CD4-positive, alpha-beta T cell treated with Interleukin-12 subunit alpha and Interleukin-12 subunit beta, for 1 hour (primary cell): ENCODE measurements at places on chromosomes 16 and 17.

GRCh38 chr16:69084289-69084688 lies 21.2 kb upstream of the HAS3 start:
- DNase-seq = no peak

DNA sequence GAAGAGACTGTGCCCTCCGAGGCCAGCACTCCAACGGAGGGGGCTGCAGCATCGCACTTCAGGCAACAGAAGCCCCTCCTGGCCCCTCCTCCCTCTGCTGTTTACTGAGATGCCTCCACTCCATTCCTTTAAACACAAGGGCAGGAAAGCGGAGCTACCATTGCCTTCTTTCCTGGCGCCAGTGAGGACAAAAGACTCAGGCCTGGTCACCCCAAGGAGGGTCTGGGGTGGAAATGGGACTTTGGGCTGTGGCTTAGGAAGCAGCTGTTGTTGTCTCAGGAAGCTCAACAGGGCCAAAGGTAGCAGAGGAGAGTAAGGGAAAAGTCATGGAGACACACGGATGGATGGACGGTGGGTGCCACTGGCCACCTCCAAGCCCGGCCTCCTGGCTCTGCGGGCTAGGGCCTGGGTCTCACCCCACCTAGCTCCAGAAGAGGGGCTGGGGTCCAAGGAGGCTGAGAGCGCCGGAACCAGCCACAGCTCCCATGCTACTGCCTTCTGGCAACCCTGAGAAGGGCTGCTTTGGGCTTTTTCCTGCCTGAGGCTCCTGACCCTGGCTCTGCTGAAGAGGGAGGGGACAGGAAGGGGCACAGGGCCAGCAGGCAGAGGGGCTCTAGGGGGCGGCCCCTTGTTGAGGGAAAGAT lies 11.1 kb downstream of the CD300LG start:
- DNase-seq = no peak

DNA sequence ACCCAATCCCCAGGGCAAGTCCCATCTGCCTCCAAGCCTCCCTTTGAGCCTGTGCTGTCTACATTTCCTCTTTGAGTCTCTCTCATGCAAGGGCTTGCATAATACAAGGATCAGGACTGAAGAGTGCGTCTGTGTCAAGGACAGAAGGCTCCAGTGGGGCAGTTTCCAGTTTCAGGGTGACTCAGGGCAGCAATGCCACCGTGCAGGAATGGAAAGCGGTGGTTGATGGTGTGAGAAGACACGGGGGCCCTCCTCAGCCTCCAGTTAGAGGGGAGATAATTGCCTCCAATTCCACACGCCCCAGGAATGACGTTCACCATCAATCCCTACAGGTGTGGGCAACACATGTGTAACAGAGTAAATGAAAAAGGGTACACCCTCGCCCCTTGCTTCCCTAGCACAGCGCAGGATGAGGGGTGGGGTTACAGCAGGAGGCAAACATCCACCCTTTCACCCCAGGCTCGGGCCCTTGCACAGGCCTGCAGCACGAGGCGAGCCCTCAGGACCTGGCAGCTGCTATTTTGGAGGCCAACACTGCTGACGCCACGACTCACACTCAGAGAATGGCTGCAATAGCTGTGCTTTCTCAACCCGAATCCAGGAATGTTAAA lies 24.8 kb upstream of the SLC25A19 start:
- DNase-seq = peak; percentile 17

GRCh38 chr17:78231991-78232858 lies 794 bp downstream of the TMEM235 start:
- DNase-seq = peak; percentile 7

DNA sequence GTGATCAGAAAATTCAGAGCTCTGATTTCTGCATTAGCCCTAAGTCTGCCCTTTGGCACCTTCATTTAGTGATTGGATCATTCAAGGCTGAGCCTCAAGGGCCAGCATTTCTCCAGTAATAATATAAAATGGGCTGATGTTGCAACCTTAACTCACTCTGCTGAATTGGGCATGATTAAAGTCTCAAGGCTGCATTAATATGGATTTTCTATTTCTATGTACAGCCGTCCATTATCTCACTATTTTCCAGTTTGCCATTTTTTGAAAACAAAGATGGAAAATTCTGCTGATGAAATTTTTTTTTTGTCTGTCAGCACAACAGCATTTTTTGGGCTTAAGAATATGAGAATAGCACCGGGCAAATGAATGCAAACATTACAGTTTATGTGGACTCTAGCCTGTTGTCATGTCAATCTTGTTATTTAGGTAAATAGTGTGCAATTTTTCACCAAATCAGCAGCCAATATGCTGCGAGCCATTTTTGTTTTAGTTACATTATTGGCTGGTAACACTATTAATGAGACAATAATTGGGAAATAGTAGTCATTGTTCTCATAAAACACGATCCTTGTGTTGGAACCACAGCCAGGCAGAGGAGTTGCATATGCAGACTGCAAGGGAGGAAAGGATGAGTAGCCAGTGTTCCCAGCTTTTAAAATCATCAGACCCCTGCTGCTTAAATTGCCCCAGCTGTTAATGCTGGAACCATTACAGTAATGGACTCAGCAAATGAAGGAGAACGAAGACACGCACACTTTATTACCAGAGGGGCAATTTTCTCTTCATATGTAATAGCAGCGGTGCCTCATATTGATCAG lies 10.5 kb downstream of the FTO start:
- no peak for DNase-seq

DNA sequence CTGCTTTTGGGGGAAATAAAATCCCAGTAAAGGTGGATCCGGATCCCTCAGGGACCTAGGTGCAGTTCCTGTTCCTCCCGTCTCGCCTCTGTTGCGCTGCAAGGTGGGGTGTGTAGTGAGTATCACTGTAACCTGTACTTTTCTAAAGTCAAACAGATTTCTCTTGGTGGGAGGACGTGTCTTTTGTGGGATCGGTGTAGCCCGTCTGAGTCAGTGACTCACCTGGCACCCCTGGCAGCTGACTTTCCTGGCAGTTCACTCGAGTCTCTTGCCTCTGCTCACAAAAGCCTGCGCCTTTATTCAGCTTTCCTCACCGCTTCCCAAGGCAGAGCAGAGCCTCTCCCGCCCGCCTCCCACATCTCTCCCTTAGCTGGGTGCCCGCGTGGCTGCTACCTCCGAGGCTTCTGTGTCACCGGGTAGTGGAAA lies 85.7 kb downstream of the CMIP start:
- no peak for DNase-seq

DNA sequence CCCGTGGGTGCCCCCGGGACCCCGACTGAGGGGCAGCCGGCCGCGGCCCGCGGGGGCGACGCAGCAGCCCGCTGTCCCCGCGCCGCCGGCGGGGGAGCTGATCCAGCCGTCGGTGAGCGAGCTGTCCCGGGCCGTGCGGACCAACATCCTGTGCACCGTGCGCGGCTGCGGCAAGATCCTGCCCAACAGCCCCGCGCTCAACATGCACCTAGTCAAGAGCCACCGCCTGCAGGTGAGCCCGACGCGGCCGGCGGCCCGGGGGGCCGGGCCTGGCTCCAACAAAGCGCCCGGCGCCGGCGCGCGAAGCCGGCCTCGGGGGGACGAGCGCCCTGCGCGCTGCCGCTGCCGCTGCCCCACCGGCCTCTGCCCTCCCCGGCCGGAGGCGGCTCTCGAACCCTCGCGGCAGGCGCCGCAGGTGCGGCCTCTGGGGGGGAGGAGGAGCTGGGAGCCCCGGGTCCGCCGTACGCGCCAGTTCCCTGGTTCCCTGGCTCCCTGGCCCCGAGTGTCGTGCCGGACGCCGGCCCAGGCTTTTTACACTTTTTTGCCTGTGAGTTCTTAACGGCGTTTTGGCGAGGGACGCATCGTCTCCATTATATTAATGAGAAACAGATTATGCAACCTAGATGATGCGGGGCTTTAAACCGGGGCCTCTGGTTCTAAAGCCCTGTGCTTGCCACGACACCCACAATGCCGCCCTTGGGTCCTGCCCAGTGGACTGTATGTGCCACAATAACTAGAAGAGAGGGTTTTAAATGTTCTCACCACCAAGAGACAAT lies 521 bp downstream of the ATMIN start:
- DNase-seq = peak; percentile 60

- peak; percentile 25 for DNase-seq
Observed at GRCh38 chr17:45050481-45051059, 862 bp downstream of the DCAKD start.

DNA sequence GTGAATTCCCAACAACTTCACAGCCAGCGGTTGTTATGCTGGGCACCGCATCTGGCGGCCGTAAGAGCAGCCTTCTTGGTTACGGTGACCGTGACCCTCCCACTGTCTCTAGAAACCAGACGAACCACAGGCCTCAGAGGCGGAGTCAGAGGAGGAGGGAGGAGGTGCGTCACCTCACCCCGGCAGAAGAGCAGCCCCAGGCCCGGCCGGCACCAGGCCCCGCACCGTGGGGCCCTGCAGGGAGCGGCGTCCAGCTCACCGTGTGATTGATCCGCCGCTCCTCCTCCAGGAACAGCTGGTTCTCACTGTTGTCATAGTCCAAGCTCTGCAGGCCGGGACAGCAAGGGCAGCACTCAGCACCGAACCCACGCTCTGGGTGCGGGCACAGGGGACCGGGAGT lies 13.7 kb downstream of the CLCN7 start:
- no peak for DNase-seq

- DNase-seq = no peak
Observed at GRCh38 chr17:37517881-37518280, 28.2 kb downstream of the DUSP14 start.
